ENCODE measurements at places on chromosomes 5 and 9.
A peak's percentile ranks its signal among the peaks of the same experiment; 100 is the strongest.

GRCh38 chr9:15286161-15286821 is 20.7 kb downstream of the TTC39B start:
- DNase-seq: no peak

GRCh38 chr9:132161743-132162184 is at the start of gene NTNG2:
TSS of gene NTNG2 (plus strand) at chr9:132162058. CDS start at chr9:132166832, 4,774 bp downstream.
- no peak for DNase-seq

GRCh38 chr5:121090822-121091221 is 626.7 kb downstream of the PRR16 start:
- DNase-seq: no peak

- peak; percentile 12 for DNase-seq
Observed at GRCh38 chr5:131720714-131721113, 76.1 kb downstream of the FNIP1 start.

DNA sequence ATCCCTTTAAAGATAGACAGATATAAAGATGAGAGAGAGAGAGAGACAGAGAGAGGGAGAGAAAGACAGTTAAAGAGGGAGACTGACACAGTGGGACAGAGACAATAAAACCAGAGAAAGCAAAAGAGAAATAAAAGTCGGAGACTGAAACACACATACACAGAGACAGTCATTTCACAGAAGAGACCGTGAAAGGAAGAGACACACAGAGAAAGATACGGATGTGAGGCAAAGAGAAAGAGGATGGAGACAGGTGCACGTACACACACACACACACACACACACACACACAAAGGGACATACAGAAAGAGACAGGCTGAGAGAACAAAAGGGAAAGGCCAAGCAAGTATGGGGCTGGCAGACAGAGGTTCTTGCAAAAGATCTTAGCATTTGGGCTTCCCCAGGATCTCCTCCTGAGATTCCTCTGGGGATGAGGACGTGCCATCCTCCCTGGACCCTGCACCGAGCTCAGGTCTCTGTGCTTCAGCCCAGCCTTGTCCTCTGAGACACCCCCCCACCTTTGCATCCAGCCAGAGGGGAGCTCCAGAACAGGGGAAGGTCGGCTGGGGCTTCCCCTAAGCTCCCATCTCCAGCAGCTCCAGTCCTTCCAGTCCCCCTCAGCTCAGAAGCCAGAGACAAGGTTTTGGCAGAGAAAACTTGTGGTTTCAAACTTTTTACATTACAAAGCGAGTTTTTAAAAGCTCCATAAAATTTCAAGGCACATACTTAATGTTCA is 318.4 kb upstream of the PANK3 start:
- no peak for DNase-seq

GRCh38 chr9:116904165-116904564 is 217.1 kb downstream of the TRIM32 start:
- no peak for DNase-seq

GRCh38 chr5:107396351-107396690 is 274.4 kb downstream of the EFNA5 start:
- DNase-seq: no peak

GRCh38 chr5:40486437-40487275 is 193.1 kb upstream of the PTGER4 start:
- peak; percentile 23 for DNase-seq

GRCh38 chr9:120855827-120856670 is 13.3 kb upstream of the PSMD5 start:
- DNase-seq: no peak

DNA sequence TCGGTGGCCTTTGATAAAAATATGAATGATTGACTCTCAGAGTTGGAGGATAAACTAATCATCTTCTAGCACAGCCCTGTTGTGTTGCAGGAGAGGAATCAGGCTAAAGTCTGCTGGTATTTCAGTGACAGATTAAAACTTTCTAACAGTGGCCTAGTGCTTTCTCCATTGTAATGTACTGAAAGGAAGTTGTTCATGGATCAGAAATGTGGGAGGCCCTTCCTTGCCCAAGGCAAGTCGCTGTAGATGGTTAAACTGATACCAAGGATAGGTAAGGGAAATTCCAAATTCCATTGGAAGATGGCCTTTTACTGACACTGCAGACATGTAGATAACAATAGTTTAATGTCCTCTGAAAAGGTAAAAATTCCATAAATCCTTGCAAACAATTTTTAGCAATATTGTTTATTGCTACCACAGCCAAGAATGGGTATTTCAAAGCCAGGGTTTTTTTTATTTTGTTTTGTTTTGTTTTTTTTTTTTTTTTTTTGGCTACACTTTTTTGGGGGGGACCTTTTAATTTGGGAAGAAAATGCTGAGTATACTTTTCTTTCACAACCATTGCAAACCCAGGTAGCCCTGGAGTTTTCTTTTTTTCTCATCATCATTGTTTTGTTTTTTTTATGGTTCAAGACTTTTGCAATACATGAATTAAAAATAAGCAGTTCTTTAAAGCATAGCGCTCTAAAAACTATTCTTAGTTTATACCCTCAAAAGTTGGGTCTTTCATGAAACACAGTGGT is 35.5 kb downstream of the WDR36 start:
- peak; percentile 53 for DNase-seq

- no peak for DNase-seq
Observed at GRCh38 chr9:135365013-135365768, 114.4 kb upstream of the PPP1R26 start.

- DNase-seq: no peak
Observed at GRCh38 chr9:95574176-95574575, 57.4 kb upstream of the PTCH1 start.

DNA sequence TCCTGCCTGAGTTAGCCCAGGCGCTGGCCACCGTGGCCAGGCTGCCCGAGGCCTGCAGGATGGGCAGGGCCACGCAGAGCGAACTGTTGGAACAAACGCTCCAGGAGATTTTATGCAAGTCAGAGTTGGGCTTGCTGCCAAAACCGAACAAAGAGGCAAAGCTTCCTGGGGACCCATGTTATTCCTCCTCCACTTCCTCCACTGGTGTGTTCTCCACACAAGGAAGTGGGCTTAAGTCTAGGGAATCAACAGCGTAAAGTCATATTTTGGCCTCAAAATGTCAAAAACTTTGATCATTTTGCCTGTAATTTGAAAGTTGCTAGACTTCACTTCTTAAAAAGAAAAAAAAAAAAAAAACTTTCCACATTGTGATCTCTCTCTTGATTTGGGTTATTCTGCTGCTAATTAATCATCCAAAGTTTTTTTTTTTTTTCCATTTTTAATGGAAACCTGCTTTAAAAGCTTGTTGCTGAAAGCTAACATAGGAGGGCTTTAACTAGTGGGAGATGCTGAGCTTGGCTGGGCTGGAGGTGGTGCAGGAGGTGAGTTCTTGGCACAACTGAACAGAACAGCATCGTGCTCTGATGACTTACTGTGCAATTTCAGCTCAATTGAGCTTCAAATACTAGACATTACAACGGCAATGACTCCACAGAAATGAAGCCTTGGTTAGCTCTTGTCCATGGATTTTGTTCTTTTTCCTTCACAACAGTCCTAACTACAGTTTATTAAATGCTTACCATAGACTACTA is 73.0 kb downstream of the PTPDC1 start:
- DNase-seq: peak; percentile 88
